ENCODE measurements at places on chromosomes 12 and 14.

GRCh38 chr12:85949253-85949652, 75.2 kb downstream of the NTS start:
- no peak for DNase-seq

GRCh38 chr12:105030820-105031807, 45.0 kb downstream of the NOPCHAP1 start:
- no peak for DNase-seq

DNA sequence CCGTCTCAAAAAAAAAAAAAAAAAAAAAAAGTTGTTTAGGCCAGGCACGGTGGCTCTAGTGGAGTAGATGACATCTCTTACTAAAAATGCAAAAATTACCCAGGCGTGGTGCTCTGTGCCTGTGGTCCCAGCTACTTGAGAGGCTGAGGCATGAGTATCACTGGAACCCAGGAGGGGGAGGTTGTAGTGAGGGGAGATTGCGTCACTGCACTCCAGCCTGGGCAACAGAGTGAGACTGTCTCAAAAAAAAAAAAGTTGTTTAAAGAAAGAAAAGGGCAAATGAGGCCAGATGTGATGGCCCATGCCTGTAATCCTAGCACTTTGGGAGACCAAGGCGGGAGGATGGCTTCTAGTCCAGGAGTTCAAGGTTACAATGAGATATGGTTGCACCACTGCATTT, 36.6 kb upstream of the SPPL3 start:
- DNase-seq, result no peak

- DNase-seq, result no peak
These were observed 76.3 kb downstream of the GRIP1 start for GRCh38 chr12:66602483-66603143.

- DNase-seq, result no peak
These were observed 7.6 kb downstream of the SLC7A8 start for GRCh38 chr14:23175823-23176222.

DNA sequence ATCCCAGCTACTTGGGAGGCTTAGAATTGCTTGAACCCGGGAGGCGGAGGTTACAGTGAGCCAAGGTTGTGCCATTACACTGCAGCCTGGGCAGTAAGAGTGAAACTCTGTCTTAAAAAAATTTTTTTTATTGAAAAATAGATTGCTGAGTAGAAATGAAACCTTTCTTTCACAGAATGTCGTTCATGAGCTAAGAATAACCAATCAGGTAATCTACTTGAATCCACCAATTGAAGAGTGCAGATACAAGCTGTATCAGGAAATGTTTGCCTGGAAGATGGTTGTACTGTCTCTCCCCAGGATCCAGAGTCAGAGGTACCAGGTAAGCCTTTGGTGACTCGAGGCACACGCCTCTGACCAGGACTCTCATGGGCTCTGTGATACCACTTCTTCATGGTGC, 27.0 kb downstream of the DYNC1H1 start:
- DNase-seq, result no peak

DNA sequence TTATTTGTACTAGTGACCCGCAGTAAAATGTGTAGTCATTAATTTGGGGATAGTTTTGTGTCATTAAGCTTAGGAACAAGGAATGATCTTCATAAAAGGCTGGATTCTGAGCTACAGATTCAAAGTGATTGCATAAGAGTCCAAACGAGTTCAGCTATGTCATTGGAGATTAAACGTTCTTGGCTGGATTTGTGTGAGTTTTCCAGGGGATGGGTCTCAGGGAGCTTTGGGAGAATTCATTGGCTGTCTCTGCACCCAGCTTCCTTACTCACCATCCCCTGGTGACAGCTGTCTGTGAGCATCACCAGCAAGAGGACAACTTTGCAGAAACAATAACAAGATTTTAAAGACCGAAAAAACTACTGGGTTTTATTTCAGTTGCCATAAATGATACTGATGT, 130.4 kb downstream of the DAAM1 start:
- DNase-seq, result peak; percentile 46

DNA sequence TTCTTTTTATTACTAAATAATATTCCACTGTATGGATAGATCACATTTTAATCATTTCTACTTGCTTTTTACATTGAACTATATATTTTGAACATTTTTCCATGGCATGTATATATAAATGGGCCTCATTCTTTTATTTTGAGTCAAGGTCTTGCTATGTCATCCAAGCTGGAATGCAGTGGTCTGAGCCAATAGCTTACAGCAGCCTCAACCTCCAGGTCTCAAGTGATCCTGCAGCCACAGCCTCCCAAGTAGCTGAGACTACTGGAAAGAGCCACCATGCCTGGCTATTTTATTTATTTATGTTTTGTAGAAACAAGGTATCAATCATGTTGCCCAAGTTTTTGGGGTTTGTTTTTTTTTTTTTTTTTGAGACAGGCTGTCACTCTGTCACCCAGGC, 7.6 kb downstream of the FCF1 start:
- DNase-seq, result no peak

GRCh38 chr12:115749071-115749841, 528.2 kb downstream of the MED13L start:
- peak; percentile 35 for DNase-seq

GRCh38 chr14:100067971-100068959, 3.0 kb downstream of the EVL start:
- no peak for DNase-seq

DNA sequence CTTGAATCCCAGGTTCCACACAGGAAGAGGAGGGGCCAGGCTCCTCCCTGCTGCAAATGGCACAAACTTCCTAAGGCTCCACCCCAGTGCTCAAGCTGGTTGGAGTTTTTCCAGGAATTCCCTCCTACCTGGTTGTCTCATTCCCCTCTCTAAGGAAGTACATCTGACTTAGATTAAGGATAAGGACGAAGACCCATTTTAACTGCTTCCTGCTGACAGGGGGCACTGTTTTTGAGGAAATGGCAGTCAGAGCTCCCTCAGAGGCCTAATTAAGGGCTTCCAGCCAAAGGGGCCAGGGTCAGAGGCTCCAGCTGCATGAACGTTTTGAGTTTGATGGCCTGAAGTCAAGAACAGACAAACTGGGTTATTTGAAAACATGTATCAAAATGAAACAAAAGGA, 1084.7 kb downstream of the SLC6A15 start:
- peak; percentile 52 for DNase-seq

GRCh38 chr12:55780685-55781084, 36.8 kb downstream of the SARNP start:
- no peak for DNase-seq

GRCh38 chr14:94923786-94924185, 153.9 kb upstream of the GSC start:
- no peak for DNase-seq

DNA sequence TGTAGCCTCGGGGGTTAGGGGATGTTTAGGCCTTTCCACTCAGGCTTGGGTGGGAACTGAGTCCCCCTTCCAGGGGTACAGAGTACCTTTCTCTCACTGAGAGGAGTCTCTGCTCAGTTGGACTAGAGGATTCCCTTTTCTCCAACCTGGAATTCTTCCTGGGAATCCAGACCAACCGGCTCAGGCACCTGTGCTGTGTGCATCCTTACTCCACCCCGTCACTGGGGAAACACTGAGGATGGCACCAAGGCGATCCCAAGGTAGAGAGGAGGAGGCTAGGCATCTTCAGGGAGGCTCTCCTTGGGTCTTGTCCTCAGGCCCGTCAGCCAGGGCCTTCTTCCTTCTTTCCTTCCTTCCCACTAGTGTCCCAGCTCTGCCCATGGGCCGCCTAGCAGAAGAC, 871 bp upstream of the TGM1 start:
- no peak for DNase-seq

DNA sequence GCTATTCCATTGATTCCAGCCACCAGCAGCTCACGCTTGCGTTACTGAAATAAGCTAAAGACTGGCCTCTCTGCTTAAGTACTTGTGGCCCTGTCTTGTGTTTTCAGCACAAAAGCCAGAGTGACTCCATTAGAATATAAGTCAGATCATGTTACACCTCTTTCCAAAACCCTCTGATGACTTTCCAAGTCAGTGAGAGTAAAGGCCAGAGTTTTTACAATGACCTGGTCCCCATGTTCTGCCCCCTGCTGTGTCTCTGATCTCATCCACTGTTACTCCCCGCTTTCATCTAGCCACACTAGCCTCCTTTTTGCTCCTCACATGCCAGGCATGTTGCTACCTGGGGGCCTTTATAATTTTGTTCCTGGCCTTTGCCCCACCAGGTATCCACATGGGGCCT, 6.9 kb upstream of the CKAP4 start:
- DNase-seq, result no peak

DNA sequence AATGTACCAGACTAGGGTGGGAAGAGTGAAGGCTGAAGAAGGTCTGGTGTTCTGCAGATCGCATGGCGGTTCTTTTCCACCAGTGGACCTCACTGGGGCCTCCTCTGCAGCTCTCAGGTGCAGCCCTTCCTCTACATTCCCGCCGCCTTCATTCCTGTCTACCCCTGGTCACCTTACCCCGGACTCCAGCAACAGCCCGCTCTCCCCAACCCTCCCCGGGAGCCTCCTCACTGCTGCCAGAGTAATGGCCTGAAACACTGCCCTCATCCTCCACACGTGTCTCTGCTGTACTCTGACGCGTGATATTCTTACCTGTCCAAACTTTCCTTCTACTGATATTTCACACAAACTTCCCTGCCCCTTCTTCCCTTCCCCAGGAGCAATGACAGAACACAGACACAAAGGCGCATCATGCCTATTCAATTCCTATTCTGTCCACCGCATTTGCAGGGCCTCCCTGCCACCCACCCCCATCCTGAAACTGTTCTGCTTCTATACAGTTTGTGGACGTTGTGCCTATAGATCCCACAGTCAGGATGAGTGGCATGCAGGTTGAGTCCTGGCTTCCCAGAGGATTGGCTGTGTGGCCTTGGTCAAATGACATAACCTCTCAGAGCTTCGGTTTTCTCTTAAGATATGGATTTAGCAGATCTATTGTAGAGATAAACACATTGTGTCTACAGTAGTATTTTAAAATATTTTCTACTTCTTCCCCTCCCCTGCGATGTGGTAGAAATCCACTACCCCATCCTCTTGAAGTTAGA, 1.7 kb upstream of the NUAK1 start:
- DNase-seq, result no peak

- DNase-seq, result no peak
These were observed 10.2 kb upstream of the DHRS7 start for GRCh38 chr14:60175255-60175902.

GRCh38 chr12:26239122-26239851, 43.9 kb downstream of the SSPN start:
- peak; percentile 26 for DNase-seq

DNA sequence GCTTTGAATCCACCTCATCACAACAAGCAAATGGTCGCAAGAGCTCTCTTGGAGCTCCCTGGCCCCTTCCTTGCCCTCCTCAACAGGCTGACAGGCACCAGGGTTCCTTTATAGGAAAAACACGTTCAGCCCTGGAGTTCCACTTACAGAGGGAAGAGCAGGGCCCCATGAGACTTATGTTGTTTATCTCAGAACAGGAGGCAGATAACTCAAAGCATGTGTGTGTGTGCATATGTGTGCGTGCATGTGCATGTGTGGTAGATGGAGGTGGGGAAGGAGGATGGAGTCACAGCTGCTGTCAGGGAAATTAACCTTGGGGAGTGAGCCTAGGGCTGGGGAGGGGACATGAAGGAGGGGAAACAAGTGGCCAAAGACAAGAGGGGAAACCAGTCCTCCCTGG, 138.1 kb downstream of the DPF3 start:
- no peak for DNase-seq

DNA sequence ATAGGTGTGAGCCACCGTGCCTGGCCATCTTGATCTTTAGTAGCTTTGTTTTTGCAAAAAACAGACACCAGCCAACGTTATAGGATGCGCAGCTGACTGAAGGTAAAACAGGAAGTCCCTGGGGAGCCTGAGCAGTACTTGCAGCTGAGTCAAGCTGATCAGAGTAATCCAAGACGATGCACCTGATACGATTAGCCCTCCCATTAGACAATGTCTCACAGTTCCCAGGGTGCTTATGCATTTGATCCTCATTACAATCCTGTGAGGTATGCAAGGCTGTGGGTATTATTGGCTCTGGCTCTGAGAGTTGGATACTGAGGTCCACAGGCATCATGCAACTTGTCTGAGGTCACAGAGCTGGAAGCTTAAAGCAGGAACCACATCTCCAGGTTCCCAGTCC, 8.1 kb downstream of the KRT18 start:
- DNase-seq, result no peak

DNA sequence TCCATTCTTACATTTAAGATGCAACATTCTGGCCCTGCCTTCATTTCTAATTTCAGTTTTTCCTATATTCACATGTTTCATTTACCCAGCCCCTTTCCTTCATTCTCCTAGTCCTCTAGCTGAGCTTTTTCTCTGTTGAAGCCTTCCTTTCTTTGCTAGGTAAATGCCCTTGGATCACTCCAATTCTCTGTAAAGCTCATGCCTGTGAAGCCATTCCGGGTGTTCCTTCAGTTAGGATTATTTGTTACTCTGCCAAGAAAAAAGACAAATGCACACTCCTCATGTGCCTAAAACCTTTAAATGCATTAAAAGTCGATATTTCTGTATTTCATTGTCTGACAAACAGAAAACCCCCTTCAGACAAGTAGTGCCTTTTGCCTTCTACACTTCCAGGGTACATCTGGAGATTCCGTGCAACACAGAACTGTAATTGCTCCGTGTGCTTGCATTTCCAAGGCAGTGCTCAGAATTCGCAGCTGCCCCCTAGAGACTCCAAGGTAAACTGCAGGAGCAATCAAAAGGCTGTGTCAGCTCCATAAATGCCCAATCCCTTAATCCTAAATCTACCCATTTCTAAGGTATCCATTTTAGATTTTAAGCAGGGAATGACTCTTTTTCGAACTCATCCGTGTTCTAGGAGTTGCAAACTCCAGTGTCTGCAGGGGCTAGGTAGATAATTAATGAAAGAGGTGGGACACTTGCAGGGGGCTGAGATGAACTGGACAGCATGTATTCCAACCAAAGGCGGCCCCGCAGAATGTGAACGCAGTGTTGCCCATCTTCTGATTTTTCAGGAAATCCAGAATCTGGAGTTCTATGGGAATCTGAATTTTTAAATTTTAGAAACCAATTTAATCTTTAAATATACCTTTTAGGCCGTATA, 320.2 kb downstream of the GRIN2B start:
- peak; percentile 63 for DNase-seq

- DNase-seq, result no peak
These were observed 309.0 kb upstream of the AMIGO2 start for GRCh38 chr12:47388712-47389111.

GRCh38 chr14:92487513-92488133, 26.0 kb upstream of the RIN3 start:
- DNase-seq, result no peak

DNA sequence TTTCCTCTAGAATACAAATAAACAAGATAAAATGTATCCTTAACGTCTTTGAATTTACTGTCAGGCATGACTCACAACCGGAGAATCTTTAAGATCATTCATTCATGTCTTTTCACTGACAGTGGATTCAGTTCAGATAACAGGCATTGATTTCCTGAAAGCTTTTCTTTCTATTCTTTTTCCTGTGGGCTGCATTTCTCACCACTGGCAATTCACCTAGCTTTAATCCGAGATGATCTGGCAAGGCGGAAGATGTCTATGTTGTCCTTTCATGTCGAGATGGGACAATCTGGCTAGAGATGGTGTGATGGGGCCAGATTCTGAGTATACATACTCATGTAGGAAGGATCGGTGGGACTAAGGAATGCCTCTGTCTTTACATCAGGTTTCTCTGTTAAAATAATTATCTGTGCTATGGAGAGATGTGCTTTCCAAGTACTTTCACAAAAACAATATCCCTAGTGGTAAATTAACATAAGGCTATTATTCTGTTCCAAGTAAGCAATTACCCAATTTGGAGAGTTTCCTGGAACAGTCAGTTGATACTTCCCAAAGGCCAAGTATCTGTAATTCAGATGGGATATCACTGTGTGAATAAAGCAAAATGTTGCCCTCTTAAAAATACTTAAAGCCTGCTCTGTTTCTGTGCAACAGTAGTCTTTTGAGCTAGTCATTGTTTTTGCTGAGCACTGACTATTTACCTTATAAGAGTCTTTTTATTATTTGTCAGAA, 17.8 kb downstream of the ACSS3 start:
- peak; percentile 57 for DNase-seq

Measured in muscle of arm (tissue), 14 donors.